Lung (tissue), 17 donors: ENCODE measurements at places on chromosomes 12 and 14. TPM values are rescaled to one million over a fixed set of nuclear protein-coding genes. Genes with fewer than 3 reads are reported as not detected.

SERPINA4 gene
- total RNA-seq: 0.18 TPM

DNA sequence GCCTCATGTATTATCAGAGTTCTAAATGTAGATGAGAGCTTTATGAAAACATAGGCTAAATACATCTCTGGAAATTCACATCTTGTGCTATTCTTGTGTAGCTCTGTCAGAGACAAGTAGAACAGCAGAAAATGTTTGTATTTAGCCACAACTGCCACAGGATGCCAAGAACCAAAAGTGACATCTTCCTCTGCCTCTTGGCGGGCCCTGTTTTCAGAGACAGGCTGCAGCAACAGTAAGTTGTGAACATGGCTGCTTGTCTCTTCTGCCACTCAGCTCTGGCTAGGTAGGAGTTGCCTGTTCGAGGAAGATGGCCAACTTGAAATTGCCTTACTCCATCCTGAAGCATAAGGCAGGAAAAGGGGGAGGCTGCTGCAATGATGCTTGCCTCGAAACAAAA is 30.4 kb downstream of the SETD3 start:
- DNase-seq: no peak

GRCh38 chr12:39581592-39581991 is 38.0 kb downstream of the ABCD2 start:
- no peak for DNase-seq

GRCh38 chr12:100141998-100142850 is 450 bp downstream of the BLTP3B start:
- peak; percentile 68 for DNase-seq

- no peak for DNase-seq
Observed at GRCh38 chr12:4402996-4403395, 23.5 kb upstream of the FGF23 start.
